ENCODE measurements at places on chromosomes 4 and X.
A peak's percentile ranks its signal among the peaks of the same experiment; 100 is the strongest.

GRCh38 chr4:183984566-183984965, 79.5 kb downstream of the STOX2 start:
- DNase-seq = no peak

DNA sequence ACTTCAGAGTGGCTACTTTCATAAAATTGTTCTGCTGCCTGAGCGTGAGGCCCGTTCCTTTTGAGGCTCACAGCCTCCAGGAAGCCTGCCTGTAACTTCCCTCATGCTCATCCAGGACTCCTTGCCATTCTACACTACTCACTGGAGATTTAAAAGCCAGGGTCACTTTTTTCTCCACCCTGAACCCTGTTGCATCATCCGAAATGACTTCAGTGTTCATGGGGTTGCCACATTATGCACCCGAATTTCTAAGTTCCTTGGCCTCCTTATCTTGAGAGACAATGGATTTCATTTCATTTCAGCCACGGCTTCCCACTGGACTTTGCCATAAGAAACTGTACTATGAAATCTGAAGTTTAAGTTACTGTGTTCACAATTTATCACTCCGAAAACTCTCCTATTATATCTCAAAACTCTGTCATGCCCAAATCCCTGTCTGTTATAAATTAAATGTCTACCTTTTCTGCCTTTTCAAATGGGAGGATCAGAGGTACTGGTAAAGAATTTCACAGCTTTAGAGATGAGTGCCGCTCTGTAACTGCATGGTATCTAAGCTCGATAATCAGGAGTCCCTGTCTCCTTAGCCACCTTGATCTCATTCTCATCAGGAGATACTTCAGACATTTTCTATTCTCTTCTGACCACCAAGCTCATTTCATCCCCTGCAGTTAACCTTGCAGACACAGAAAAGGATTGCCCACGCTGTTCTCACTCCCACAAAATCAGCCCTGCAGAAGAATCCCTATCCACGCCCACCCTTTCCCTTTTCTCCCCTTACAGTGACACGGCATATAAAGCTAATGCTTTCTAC, 59.9 kb downstream of the TRIML1 start:
- DNase-seq = no peak

GRCh38 chr4:125131891-125132680, 182.7 kb upstream of the FAT4 start:
- no peak for DNase-seq

GRCh38 chr4:159367781-159368080, 264.9 kb downstream of the RAPGEF2 start:
- no peak for DNase-seq

DNA sequence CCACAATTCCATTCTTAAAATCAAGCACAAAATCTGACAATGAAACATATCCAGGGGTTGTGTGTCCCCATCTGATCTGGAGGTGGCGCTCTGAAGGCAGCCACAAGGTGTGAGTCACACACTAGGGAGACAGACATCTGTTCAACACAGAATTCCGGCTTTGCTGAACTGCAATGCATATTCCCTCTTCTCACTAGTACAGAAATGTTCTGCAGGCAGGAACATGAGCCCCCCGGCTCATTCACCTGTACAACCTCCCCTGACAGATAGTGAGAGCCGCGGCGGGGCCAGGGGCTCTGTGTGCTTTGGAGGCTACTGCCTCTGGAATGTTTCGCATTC, 41.9 kb downstream of the WDR1 start:
- DNase-seq = peak; percentile 75

- DNase-seq = no peak
These were observed 15.4 kb downstream of the GASK1B start for GRCh38 chr4:158157412-158157811.

DNA sequence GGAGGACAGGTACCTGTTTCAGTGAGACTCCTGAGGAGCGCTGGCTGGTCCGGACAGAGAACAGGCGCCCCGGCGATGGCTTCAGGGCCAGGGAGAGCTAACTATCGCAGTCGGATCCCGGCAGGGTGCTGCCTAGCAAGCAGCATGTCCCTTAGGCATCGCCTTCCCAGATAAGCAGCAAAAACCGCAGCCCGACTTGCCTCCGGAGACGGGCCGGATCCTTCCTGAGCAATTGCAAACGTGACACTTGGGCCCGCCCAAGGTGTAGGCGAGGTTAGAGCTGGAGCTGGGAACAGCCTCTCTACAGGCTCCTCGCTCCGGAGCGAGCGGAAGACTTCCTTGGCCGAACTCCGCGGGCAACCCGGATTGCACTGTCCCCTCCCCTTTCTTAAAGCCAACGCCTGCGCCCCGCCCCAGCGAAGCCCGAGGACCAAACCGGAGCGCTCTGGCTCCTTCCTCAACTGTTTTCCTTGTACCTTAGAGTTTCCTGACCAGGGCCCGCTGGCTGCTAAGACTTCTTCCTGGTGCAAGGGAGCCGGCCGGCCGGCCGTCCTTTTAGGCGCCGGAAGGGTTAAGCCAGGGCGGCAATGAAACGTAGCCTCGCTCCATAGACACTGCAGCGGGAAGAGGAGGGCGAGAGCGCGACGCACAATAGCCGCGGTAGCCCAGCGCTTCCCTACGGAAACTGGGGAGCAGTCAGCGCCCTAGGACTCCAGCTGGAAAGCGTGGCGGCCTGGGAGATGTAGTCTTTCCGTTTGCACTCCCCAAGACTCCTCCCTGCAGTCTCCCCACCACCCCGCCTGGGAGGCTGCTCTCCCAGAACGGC, at the start of gene OPHN1:
TSS of gene OPHN1 (minus strand) at position 341 of the 826 bp plus-strand sequence. CDS start 475 bp downstream, outside the sequence.
- DNase-seq = peak; percentile 70

DNA sequence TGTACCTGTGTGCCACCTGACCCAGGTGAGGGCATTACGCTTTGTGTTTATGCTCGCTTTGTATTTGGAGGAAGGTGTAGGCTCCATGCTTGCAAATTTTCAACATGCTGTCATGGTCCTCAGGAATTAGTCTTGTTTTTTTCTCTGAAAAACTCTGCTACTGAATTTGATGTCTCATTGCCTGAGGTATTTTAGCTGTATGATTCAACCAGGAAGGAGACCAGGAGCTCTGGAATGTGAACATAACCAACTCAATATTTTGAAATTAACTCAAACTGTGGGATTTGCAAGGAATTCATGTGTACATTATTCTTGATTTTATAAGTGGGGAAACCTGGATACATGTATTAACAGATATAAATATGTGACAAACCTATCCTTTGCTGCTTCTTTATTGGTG, 134.1 kb downstream of the SLC4A4 start:
- no peak for DNase-seq

DNA sequence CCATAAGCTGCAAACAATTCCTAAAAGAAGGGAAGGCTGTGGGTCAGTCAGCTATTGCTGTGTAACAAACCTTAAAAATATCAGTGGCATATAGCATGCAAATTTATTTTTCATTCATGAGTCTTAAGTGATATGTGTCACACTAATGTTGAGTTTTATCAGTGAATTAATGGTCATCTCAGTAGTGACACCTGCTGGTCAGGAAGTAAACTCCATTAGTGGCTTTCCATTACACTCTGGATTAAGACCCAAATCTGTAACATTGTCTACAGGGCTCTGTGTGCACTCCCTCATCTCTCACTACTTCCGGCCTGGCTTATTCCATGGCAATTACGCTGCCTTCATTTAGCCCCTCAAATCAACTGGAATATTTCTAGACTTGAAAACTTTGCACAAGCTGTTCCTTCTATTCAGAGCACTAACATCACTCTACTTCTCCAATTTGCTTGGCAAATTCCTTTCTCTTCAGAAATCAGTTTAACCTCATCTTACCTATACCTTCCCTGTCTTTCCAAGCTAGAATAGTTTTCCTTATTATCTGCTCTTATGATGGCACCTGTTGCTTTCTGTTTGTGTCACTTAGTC, 217.3 kb upstream of the TAPT1 start:
- no peak for DNase-seq

DNA sequence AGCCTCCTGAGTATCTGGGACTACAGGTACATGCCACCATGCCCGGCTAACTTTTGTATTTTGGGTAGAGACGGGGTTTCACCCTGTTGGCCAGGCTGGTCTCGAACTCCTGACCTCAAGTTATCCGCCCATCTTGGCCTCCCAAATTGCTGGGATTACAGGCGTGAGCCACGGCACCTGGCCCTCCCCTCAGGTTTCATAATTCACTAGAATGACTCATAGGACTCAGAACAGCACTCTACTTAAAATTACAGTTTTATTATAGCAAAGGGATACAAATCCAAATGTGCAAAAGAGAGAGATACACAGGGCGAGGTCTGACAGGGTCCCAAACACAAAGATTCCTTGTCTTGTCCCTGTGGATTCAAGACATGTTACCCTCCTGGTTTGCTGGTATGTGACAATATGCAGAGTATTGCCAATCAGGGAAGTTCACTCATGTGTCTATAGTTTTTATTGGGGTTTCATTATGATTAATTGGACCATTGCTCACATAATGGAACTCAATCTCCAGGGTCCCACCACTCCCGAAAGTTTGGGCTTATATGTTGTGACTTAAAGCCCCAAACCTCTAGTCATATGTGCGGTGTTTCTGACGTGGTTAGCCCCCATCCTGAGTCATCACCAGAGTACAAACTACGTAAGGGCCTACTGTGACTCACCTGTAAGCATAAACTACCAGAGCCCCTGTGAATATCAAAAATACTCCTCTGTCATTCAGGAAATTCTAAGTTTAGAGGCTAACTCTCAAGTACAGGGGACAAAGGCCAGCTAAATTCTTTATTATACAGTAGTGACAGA, 5.2 kb downstream of the YIPF6 start:
- DNase-seq = no peak

- no peak for DNase-seq
These were observed 628 bp downstream of the ZCCHC12 start for GRCh38 chrX:118824173-118824730.

DNA sequence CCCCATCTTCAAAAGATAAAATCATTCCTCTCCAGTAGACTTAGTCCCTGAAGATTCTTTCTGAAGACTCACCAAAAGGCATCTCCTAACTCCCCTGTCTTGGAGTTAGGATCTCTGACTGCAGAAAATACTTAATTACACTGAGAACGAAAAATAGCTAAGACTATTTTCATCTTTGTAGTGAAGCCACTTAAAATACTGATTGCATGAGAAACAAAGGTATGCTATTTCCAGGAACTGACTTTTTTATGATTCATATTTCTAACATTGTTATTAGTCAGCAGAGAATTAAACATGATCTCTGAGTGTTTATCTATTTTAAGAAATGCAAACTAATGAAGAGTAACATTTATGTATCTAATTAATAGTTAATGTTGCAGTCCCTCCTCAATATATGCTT, 71.8 kb upstream of the NR3C2 start:
- DNase-seq = no peak

- DNase-seq = no peak
These were observed 28.2 kb downstream of the SULT1E1 start for GRCh38 chr4:69831646-69832325.

DNA sequence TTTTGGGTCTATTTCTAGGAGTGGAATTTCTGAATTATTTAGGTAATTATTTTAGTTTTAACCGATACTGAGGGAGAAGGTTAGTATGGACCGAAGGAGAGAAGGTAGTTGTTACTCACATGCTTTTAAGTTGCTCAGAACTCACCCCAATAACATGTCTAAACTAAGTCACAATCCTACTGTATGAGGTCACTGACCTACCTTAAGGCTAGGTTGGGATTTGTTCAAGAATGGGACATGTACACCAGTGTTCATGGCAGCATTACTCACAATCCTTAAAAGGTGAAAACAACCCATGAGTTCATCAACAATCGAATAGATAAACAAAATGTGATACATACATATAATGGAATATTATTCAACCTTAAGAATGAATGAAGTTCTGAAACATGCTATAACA, 90.5 kb downstream of the MSN start:
- DNase-seq = no peak

DNA sequence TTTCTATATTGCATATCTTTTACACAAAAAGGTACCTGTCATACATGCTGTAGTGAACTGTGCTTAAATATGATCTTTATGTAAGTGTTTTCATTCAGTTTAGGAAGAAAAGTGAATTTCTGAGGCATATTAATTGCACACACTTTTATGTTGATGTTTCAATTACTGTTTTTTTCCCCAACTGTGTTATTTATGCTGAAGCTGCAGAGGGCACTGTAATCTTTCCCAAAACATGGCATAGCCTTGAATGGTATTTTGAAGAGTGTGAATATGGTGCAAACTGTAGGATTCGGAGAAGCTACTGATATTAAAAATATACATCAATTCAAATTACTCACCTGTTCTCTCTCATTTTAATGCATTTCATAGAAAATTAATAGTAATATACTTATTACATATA, 6.0 kb upstream of the CENPE start:
- DNase-seq = no peak

GRCh38 chr4:110224812-110225211, 26.4 kb upstream of the ELOVL6 start:
- peak; percentile 25 for DNase-seq

DNA sequence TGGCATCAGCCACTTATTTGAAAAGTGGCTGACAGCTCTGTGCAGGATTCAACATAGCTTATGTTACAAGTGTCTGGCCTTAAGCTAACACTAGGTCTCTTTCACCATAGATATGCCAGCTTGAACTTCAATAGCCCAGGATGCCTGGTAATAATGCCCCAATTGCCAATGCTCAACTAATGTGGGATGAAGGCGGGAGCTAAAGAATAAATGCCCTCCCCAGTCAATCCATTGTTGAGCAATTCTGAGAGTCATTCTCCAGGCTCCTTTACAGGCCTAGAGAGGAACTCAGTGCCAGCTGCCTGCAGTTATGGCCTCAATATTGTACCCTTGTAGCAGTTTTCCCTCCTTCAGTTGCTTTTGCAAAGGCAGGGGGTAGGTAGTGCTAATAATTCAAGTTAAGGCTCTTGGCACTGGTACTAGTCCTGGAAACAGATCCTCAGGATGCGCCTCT, 460.2 kb downstream of the GABRG1 start:
- DNase-seq = no peak

DNA sequence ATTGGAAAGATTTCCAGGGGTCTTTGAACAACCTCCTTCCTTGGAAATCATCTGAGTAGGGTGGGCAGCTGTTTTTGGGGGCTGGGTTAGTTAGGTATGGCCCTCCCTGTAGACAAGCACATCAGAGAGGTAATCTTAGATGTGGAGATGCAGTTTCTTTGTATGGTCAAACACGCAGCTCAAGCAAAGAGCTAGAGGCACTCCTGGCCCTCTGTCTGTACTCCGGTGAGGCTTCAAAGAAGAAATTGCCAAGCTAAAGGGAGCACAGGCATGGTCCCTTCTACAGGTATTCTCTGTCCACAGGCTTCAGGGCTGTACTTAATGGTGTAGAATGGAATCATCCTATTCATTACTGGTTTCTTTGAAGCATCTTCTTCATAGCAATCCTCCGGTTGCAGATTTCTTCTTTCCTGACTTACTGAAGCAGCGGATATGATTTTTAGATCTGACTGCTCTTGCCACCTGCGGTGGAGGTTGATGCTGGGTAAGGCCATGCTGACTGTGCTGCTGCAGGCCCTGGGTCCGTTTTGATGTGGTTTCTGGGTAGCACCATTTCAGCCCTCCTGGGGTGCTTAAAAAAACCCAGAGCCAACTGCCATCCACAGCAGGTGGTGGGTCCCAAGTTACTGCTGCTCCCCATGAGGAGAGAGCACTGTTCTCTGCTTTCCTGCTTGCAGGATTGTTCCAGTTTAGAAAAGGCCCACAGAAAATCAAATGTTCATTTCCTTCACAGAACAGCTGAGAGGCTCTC, 318.9 kb upstream of the GATB start:
- no peak for DNase-seq

All from WERI-Rb-1 (cell line).